ENCODE measurements at places on chromosomes 2 and 18.

- DNase-seq = no peak
Observed at GRCh38 chr2:128154225-128154624, 63.2 kb downstream of the UGGT1 start.

GRCh38 chr2:202847693-202848524 lies 23.7 kb downstream of the ICA1L start:
- no peak for DNase-seq

DNA sequence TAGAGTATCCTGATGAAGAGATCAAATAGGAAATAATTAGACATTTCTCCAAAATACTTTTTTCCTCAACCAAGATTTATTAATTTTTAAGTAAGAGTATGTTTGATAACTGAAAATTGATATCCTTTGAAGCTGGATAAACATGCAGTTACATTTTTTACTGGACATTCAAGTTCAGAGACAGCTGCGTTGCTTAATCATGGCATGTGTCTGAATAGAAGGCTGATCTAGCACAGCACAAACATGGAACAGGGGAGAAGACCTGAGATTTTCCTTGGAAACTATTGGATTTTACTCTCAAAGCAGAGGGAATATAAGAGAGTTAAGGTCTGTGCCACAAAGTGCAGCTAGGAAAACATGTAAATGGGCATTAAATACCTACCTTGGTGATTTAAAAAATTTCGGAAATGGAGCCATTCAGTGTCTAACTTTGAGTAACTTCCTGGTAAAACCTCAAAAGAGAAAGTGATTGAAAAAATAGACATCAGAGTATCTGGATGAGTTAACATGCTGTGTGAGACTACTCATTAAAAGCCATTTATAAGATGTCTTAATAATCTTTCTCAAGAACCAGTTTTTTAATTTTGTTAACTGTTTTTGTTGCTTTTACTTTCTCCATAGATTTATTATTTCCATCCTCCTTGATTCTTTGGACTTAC lies 31.8 kb downstream of the CRIM1 start:
- no peak for DNase-seq

GRCh38 chr2:154289870-154290269 lies 408.6 kb upstream of the KCNJ3 start:
- DNase-seq = no peak

- DNase-seq = no peak
Observed at GRCh38 chr2:177405029-177405692, 12.6 kb downstream of the AGPS start.

DNA sequence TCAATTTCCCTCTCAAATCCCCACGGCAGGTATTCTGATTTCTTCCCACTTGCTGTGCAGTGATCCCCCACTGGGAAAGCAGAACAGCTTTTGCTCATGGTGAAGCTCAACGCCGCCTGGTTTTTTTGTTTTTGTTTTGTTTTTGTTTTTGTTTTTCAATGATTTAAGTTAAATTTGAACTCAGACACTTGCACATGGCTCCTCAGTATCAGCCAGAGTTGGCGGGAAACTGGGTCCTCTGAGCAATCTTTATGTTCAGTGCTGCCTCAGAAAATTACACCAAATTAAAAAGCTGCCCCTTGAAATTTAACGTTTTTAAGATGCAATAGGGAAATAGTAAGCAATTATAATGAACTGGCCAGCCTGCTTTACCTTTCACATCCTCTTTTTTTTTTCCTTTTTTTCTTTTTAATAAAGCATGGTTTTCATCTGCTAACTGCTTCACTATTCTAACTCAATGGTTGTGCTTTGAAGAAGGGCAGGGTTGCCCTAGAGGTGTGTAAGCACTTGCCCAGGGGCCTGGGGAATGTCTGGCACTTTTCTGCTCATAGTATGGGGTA lies 277.0 kb upstream of the HNRNPA3 start:
- DNase-seq = no peak

- no peak for DNase-seq
Observed at GRCh38 chr2:113164930-113165585, 8.7 kb upstream of the PSD4 start.

DNA sequence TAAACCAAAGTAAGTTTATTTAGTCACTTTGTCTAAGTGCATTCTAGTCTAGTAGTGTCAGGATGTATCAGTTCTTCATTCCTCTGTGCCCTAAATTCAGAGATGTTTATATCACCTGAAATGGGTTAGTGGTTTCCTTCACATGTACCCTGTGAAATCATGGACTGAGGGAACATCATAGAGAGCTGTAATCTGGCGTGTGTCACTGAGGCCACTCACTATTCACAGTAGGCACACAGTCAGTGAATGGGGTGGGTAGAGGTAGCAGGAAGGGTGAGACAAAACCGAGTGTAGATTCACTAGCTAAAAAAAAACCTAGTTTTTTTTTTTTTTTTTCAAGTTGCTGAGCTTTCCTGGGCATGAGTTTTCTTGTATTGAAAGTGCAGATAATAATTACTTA lies 5.6 kb downstream of the KIF5C start:
- DNase-seq = no peak

DNA sequence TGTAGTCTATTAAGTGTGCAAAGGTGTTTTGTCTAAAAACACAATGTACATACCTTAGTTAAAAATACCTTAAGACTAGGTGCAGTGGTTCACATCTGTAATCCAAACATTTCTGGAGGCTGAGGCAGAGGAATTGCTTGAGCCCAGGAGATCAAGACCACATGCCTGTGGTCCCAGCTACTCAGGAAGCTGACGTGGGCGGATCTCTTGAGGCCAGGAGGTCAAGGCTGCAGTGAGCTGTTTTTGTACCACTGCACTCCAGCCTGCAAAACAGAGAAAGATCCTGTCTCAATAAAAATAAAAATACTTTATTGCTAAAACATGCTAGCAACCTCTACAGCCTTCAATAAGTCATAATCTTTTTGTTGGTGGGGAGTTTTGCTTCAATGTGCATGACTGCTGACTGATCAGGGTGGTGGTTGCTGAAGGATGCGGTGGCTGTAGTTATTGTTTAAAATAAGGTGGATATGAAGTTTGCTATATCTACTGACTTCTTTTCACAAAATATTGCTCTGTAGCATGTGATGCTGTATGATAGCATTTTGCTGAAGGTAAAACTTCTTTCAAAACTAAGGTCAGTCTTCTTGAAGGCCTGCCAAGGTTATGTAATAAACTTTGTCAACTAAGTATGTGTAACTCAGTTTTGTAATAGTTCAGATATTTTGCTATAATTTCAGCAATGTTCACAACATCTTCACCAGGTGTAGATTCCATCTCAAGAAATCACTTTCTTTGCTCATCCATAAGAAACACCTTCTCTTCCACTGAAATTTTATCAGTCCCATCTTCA lies 1238.0 kb upstream of the NRXN1 start:
- no peak for DNase-seq

DNA sequence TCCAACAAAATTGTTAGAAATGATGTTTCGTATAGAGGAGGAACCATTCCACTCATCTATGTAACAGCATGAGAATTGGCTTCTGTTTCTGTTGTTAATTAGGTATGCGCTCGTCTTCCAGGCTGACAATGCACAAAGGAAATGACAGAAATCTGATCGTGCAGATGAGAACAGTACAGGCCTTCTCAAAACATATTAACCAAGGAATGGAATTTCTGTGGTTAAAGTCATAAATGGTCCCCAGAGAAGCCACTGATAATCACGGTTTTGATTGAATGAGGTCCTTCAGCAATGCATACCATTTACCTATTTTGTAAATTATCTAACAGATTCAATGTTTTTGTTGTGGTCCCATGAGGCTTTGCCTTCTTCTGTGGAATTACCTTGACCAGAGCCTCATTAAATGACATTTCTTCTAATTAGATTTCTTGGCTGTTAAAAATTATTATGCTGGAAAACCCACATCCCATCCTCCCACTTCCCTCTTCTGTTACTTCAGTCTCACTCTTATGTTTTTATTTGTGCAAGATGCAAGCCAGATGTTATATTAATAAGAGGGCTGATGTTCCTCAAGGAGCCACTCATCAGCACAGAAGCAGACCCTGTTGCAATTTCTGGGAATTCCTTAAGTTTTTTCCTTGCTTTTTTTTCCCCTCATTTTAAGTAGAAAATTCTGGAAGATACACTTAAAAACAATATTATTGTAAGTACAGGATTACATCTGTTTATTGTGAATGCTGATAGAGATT lies 395.8 kb downstream of the PID1 start:
- DNase-seq = no peak

DNA sequence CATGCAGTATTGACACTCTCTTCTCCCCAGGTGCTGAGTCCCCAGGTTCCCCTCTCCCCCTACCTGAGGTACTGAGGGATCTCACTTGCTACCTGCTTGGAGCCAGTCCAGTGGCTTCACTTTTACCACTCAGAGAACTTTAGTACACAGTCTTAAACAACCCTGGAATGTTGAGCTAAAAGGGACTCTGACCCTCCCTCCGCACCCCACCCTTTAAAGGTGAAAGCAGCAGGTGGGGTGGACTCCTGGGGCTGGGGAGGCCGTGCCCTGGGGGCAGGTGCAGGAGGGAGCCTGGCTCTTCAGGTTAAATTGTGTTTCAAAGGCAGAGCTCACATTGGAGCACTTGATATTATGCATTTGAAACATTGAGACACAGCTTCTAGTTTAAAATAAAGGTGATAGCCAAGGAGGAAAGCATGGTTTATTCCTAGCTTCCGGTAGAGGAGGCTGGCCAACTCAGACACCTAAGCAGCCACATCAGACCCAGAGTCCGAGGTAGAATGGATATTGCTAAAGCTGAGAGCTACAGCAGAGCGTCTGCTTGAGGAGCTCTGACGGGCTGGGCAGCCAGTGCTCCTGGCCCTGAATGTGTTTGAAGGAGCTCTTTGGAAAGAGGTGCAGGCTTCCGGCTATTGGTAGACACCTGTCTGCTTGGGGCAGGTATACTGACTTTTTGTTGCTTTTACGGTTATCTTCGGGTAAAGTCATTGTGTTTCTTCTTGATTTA lies 196.4 kb downstream of the AGAP1 start:
- DNase-seq = no peak

DNA sequence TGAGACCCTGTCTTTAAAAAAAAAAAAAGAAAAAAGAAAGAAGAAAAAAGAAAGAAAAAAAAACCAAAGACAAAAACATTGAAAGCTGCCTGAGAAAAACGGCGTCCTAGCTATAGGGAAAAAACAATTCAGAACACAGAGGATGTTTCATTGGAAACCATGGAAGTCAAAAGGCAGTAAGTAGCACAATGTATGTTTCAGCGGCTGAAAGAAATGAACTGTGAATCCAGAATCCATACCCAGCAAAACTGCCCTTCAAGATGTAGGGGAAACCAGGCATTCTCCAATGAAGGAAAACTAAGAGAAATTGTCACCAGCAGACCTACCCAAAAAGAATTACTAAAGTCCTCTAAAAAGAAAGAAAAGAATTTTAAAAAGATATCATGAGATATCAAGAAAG lies 27.6 kb downstream of the EVA1A start:
- DNase-seq = no peak

DNA sequence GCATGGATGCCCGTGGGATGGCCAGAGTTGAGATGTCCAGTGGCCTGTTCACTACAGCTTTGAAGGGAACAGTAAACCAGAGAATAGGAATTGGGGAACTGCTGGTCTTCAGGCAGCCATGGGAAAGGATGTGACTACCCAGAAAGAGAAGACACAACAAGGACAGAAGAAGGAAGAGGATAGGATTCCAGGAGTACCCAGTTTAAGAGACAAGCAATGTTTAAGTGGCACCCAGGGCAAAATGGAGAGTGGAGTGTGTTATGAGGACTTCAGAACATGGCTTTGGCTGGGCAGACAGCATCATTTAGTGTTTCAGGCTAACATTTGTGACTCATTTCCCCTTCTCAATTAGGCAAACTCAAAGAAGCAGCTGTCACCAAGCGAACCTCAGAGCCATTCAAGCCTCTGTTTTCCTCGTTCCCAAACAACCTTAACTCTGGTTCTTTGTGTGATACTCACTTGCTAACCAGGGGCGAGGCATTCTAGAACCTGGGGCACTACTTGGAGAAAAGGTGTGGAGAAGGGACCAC lies 4.0 kb upstream of the FAM124B start:
- no peak for DNase-seq

- no peak for DNase-seq
Observed at GRCh38 chr2:242056026-242056425, 186.5 kb downstream of the RTP5 start.

DNA sequence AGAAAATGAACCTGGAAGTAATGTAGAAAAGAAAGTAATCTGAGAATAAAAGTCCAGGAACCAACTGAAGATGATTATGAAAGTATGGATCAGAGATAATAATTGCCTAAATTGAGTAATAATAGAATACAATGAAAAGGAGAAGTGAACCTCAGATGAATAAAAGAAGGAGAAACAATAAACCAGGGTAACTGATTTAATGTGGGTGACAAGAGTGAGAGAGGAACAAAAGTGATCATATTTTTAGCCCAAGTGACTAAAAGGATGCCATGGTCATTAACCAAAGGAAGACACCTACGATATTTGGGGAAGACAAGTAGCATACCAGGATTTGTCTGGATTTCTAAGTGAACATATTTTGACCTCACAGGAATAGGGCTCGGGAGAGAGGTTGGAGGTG lies 600.6 kb downstream of the RNF144A start:
- DNase-seq = no peak

GRCh38 chr18:10330428-10330827 lies 124.0 kb upstream of the APCDD1 start:
- no peak for DNase-seq

DNA sequence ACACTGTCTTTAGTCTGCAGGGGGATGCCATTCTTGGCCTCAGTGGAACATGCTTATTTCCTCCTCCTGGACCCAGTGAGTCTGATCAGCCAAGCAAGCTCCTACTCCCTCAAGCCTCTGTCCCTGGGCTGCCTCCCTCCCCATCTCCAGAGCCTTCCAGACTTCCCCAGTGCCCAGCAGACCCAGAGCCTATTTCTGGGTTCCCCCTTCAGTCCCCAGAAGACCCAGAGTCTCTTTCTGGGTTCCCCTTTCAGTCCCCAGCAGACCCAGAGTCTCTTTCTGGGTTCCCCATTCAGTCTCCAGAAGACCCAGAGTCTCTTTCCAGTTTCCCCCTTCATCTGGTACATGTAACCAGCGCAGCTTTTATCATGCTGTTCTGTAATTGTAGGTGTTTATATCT lies 17.0 kb upstream of the PKDCC start:
- DNase-seq = no peak

GRCh38 chr2:218074031-218074430 lies 5.0 kb downstream of the RUFY4 start:
- no peak for DNase-seq

DNA sequence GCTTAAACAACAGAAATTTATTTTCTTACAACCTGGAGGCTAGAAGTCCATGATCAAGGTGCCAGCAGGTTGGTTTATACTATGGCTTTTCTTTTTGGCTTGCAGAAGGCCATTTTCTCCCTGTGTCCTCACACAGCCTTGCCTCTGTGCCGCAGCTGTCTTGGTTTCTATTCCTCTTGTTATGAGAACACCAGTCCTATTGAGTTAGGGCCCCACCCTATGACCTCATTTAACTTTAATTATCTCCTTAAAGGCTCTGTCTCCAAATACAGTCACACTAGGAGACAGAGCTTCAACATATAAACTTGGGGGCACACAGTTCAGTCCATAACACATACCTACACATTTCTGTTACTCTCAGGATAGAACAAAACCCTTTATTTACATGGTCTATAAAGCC lies 17.3 kb upstream of the RHOB start:
- no peak for DNase-seq

All from RWPE2 (cell line).